Right hindlimb (tissue), 1 donor: ENCODE measurements at places on chromosomes 11 and 22.

- DNase-seq = peak; percentile 10
Measured at GRCh38 chr11:77198440-77198849, 70.4 kb downstream of the MYO7A start.

- no peak for DNase-seq
Measured at GRCh38 chr22:23688571-23688970, 2.2 kb upstream of the RGL4 start.

- DNase-seq = no peak
Measured at GRCh38 chr22:30445438-30446145, 20.0 kb downstream of the MTFP1 start.

- no peak for DNase-seq
Measured at GRCh38 chr22:30455075-30455840, 16.6 kb downstream of the SEC14L3 start.

DNA sequence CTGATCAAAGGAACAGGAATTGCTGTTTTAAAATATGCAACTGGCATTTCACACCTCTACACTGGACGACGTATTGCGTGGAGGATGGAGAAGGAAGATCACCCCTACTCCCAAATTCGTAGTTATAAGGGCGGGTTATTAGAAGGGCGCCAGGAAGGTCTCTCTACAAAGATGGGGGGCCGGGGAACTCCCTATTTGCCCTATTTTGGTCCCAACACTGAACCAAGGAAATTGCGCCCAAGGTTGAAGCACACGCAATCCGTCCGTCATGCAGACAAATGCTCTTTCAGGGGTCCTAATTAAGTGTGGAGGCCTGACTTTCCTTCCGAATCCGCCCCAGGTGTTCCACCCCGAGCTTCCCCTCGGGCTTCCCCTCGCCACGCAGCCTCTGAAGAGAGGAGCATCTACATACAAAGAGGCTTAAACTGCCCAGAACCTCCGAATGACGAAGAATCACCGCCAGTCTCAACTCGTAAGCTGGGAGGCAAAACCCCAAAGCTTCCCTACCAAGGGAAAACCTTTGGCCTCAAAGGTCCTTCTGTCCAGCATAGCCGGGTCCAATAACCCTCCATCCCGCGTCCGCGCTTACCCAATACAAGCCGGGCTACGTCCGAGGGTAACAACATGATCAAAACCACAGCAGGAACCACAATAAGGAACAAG, 396 bp downstream of the NPAT start:
- no peak for DNase-seq

DNA sequence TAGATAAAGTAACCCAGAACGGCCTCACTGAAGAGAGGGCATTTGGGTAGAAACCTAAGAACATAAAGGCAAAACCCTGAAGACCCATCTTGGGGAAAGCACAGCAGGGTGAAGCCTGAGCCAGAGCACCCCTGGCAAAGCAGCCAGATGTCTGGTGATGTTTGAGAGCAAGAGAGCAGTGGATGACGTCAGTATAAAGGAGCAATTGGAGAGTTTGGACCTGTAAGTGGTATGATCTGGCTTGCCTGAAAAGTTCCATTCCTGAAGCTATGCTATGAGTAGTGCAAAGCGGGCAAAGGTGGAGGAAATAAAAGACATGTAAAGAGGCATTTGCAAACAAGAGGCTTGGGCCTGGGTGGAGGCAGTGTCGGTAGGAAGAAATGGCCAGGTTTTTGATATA, 167.8 kb downstream of the MSANTD4 start:
- no peak for DNase-seq

GRCh38 chr22:50086526-50086925, 1.3 kb upstream of the MLC1 start:
- no peak for DNase-seq

GRCh38 chr22:28547132-28547842, 132.4 kb downstream of the TTC28 start:
- DNase-seq = no peak

GRCh38 chr11:18383388-18384156, 10.8 kb upstream of the LDHA start:
- DNase-seq = peak; percentile 70

- no peak for DNase-seq
Measured at GRCh38 chr11:32015427-32015826, 75.4 kb upstream of the RCN1 start.

- no peak for DNase-seq
Measured at GRCh38 chr11:71235719-71236118, 16.7 kb downstream of the SHANK2 start.

GRCh38 chr11:132895340-132895739, 637.0 kb downstream of the OPCML start:
- DNase-seq = no peak

GRCh38 chr11:32606220-32606619, 22.6 kb downstream of the EIF3M start:
- DNase-seq = no peak

DNA sequence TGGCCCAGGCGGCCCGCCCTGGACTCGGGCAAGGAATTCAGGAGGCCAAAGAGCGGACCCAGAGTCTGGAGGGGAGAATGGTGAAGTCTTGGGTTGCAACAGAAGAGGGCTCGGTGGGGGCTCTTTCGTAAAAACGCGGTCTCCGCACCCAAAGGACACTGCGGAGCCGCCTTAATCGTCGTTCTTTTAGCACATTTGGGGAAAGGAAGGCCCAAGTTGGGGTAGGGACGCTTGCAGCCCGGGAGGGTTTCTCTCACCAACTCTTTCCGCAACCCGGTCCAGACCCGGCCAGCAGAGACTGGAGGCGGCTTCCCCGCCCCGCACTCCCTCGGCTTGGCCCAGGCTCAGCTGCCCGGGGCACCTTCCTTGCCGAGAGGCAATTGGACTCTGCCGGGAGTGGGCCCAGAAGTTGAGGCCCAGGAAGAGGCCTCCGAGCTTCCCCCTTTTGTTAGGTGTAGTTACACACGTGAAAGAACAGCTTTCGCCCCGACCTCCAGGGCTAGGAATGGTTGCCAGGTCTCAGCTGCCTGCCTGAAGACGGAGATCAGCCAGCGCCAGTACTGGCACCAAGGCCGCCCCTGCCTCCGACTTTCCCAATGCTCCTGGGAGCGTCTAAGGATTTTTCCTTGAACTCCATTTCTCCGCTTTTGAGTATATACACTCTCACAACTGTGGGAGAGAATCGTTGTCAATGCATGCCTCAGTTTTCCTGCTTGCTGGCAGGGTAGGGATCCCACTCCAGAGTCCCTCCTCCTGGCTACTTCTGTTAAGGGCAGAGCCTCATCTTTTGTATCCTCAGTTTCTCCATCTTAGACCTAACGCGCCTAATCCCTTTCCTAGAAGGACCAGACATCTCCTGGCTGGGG, 3.7 kb downstream of the ALX4 start:
- DNase-seq = no peak

DNA sequence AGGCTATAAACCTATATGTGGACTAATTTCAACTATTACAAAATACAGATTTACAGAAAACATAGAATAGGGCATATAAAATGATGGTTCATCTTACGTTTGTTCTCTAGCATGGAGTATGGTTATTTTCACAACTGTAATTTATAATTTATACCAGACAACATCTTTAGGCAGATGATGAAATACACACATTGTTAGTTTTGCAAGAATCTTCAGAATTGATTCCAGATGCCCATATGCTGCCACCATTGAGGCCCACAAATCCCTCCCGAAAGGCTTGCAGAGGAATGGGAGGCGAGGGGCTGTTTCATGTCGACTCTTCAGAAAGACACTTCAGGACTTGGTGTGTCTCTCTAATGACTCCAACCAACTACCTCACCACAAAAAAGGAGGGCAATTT, 6.2 kb downstream of the PTPN5 start:
- DNase-seq = no peak

- DNase-seq = no peak
Measured at GRCh38 chr22:28360939-28361338, 318.7 kb downstream of the TTC28 start.

- peak; percentile 83 for DNase-seq
Measured at GRCh38 chr11:43989162-43989981, 46.9 kb downstream of the C11orf96 start.

GRCh38 chr11:127451861-127452260, 451.3 kb upstream of the KIRREL3 start:
- peak; percentile 27 for DNase-seq

DNA sequence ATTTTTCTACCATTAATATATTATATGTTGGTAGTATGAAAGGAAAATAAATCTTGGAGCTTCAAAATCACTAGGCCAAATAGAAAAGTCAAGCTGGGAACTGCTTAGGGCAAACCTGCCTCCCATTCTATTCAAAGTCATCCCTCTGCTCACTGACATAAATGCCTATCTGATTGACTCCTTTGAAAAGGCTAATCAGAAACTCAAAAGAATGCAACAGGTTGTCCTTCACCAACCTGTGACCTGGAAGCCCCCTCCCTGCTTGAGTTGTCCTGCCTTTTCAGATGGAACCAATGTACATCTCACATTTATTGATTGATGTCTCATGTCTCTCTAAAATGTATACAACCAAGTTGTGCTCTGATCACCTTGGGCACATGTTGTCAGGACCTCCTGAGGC, 3.2 kb upstream of the TRIM34 start:
- no peak for DNase-seq

- no peak for DNase-seq
Measured at GRCh38 chr11:114377612-114378267, 22.6 kb downstream of the C11orf71 start.

DNA sequence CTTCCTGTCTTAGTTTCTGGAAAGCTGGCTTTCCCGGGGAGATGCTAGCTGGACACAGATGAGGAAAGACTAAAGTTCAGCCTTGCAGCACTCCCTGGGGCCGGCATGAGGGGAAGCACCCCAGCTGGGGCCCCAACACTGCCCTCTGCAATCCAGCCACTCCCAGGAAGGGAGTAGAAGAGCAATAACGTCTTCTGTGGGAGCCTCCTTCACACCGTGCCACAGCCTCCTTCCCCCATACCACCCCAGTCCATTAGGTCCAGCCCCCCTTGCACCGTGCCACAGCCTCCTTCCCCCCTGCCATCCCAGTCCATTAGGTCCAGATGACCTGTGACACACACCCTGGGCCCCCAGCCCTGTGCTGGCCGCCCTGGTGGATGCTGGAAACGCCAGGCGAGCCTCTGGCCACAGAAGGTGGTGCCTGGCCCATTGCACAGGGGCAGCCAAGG, 44.1 kb upstream of the PRDM11 start:
- peak; percentile 22 for DNase-seq

DNA sequence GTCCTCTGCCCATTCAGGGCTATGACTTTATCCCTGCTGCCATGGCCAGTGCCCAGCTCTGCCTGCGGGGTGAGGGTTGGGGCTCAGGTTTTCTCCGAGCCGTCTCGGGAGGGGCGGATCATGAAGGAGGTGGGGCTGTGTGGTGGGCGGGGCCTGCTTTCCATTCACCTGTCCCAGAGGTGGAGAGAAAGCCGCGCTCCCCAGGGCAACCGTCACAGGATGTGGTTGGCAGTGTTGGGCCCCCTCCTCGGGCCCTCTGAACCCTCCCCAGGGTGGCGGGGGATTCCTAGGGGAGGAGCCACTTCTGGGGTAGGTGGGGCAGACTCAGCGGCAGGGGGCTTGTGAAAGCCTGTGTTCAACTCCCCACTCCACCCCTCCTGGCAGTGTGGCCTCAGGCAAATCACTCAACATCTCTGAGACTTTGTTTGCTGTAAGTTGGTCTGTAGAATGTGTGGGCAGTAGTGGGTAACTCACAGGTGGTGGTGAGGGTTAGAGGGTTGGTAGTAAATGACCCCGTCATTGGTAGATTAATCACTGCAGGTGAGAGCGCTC, 50.3 kb downstream of the CD6 start:
- no peak for DNase-seq

DNA sequence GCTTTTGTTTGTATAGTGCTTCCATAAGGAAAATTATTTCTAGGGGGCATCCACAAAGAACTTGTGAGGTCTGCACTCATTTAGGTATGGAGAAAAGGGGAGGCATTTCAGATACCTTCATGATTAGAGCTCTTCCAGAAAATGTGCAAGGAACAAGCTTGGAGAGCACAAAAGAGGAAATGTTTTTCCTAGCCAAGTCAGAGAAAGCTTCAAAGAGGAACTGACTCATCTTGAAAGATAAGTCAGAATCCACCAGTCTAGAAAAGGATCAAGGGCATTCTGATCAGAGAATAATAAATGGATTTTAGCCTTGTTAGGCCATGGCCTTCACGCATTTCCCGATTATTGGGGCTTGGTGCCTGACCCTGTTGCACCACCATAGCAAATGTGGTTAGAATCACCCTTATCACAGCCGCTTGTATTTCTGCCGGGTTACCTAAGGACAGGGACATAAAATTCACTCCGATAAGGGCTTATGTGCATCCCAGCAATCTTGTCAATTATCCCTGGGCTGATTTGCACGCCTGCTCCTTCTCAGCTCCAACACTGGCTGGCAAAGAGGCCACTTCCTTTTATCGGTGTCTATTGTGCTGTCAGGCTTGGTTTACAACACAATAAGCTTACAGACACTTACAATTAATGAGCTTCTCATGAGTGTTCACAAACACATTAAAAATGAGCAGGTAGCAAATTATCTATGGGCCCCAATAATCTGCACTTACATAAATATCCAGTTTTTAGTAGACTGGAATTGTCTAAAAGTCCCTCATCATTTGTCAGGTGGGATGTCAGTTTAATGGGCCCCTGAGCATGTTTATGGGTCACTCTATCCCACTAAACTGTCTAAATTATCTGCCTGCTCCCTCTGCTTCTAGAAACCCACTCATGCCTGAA, 613.5 kb downstream of the SOX6 start:
- DNase-seq = no peak

DNA sequence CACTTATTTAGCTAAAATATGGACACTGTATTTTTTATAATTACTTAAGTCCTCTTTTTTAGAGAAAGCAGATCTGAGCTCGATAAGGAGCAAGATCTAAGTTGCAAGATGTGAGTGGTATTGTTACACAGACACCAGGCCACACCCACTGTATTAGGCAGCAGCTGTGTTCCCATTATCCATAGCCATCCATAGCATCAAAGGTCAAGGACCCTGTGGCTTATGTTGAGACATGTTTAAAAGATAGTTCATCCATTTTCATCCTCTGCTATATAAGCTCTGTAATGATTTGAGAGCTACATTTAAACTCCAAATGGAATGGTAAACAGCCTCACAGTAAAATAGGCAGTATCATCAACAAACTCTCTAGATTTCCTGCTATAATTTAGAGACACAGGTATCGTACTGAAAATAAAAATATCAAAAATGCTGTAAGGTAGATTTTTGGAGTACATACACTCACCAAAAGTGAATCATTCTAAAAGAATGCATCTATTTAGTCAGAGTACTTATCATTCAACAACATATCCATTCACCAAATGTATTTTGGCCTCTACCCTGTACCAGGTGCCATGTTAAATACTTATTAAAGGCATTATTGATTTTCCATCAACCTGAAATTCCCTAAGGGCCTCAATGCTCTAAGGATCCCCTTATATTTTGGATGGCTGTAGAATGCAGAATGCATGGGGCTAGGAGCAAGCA, 574.0 kb downstream of the LRRC4C start:
- DNase-seq = no peak

GRCh38 chr22:32632512-32633315, 158.1 kb downstream of the FBXO7 start:
- DNase-seq = no peak
